GM12892 (cell line): ENCODE measurements at places on chromosomes 3 and 15.

- no peak for DNase-seq
Measured at GRCh38 chr15:77295446-77295845, 124.5 kb downstream of the PEAK1 start.

DNA sequence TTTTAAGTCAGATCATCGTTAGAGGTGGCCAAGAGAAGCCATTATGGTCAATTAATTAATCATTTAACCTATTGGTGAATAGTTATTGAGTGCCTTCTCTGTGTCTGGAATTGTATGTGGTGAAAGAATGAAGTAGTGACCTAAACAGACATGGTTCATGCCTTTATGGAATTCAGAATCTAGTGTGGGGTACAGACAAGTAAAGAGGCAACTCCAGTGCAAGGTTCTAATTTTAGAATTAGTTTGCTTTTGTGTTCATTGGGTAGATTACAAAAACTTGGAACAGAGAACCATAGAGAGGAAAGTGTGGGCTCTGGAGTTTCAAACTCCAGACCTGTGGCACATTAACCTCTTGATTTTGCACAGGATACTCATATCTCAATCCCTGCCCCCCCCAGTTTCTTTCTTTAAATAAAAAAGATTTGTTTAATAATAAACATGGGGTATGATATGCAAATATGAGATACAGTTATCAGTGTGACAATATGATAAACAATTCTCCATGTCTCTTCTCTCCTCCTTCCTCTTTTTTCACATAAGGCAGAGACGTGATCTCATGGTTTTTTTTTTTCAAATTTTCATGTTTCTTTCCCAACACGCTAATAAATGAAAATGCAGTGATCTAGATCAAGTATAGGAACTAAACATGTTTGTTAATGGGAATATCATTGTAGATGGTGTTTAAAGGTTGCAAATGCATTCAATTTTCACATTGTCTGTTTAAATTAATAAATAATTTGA lies 117.9 kb downstream of the MITF start:
- no peak for DNase-seq

- no peak for DNase-seq
Measured at GRCh38 chr3:41464858-41465257, 265.6 kb downstream of the CTNNB1 start.

DNA sequence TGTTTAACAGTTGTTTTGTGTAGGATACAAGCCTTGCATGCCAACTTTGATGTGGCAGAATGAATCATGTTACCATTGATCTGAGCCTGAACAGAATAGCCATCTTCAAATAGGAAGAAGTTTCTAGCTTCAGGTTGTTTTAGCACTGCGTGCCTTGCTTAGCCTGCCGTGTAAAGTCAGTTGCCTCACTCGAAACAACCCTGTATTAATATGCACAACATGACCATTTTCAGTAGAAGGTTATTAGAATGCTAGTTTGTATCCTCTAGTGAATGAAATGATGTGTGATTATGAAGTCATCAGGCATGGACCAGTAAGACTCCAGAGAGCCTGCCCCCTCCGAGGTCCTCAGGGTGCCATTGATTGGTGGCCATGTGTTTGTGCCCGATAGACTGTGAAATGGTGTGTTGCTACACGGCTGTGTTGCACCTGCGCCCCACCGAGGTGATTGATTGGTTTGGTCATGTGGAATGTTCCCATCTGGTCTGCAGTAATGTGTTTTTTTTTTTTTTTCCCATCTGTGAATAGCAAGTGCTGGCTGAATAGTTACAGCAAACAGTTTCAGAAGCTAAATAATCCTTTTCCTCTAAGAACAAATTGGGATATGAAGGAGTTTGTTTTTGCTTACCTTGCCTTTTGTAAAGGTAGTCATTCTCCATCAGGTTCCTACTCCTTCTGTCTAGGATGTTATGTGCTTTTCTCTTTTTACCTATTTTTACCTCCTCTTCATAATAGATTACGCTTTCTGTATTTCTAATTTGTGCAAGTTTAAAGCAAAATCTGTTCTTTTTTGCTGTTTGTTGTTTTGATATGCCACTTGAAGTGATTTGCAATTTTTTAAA lies 214.9 kb downstream of the TCF12 start:
- DNase-seq = no peak

GRCh38 chr15:63059573-63060216 lies 17.1 kb downstream of the TPM1 start:
- DNase-seq = no peak

DNA sequence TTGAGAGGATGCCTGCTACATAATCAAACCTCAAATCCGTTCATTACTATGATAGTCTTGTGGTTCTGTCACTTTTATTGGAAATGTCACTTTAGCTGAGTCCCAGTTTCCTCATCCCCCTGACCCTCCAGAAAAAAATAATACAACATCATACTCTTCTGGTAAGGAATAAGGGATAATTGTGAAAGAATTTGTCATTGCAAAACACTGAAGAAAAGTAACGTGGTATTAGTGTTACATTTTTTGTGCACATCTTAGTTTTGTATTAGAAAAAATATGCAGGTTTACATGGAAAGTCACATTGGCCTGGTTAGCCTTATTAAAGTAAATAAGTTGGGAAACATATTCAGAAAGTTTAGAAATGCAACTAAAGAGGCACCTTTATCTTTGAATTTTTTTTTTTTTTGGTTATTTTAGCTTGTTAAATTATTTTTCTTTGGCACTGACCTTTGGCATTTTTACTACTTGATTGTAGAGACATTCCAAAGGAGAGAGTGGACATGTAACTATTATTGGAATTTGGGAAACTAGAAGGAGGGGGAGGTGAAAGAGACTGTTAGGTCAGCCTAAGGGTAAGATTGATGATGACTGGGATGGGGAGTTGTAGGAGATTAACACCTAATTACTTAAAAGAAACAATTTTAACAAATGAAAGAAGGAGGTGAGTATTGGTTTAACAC lies 462.2 kb upstream of the RARB start:
- DNase-seq = no peak

GRCh38 chr3:193830791-193831191 lies 237.8 kb downstream of the OPA1 start:
- DNase-seq = no peak

DNA sequence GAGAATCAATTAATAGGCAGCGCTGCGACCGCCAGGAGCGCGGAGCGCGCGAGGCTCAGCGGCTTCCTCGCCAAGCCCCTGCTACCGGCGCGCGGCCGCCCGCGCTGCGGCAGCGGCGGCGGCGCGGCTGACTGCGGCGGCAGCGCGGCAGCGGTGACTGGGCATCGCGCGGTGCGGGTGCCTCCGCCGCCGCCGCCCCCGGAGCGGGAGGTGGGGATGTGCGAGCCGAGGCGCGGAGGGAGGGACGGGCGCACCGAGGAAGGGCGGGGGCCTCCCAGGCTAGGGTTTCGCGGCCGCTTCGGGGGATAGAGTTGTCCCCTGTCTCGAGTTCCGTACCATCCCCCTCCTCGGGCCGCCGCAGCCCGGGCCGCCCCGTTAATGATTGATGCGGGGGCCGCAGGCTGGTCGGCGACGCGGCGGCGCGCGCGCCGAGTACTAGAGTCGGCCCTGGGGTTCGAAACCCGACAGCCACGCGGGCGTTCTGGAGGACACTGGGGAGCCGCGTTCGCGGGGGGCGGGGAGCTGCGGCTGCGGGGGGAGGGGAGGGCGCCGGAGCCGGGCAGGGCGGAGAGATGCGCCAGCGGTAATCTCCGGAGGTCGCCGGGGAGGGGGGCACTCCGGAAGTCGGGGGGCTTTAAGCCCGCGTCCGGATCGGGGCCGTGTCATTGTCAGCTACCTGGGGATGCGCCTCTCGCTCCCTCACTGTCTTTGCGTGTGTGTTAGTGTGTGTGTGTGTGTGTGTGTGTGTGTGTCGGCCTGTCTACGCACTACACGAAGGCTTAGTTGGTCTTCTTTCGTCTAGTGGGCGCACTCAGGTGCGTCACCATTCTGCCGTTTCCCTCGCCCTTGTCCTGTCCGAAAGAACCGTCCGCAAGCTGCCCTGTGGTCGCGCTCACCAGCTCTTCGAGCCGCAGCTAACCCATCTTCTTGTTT lies at the start of gene PAQR9:
PAQR9 (minus strand) TSS at position 159 of the 933 bp plus-strand sequence. CDS start 338 bp downstream, outside the sequence.
- DNase-seq = peak; percentile 36

GRCh38 chr3:166446291-166446690 lies 609.1 kb upstream of the BCHE start:
- DNase-seq = no peak

GRCh38 chr15:98714922-98715321 lies 66.6 kb downstream of the IGF1R start:
- DNase-seq = no peak

GRCh38 chr3:106014971-106015370 lies 146.2 kb upstream of the CBLB start:
- no peak for DNase-seq

DNA sequence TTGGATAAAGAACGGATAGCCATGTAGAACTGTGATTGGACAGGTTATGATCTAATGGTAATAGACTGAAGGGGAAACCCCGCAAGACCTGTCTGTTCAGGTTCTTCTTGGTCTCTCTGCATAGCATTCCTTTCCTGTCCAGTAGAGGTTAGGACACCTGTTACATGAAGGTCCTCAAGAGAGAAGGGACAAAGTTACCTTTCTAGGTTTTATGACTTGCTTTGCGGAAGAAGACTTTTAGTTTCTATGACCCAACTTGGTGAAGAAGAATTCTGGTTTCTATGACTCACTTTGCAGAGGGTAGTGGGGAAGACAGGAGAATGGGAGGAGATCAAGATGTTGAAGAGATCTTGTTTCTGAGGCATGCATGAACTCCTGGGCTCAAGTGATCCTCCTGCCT lies 97.9 kb upstream of the C3orf80 start:
- DNase-seq = no peak

DNA sequence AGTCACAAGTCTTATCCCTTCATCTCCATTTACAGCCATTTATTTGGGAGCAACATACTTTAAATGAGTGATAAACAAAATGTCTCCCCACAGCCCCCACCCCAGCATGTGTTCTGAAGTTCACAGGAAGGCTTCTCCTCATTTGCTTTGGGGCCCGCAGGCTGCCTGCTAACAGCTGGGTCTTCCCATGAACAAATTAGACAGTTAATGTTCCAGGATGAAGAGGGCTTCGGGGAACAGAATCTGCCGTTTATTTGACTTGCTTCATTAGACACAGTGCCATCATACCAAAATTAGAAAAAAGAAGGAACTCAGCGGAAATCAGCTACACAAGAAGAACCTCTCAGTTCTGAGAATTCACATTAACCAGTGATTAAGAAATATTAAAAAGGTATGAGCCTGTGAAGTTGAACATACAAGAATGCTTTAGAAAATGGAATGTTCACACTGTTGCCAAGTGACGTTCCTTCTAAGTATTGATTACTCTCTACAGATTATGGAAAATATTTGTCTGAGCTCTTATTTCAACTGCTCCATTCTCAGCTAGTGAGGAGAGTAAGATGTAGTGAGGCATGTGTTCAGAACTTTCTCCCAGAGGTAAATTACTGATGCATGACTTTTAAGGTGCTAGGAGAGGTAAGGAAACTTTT lies 107.5 kb upstream of the THBS1 start:
- no peak for DNase-seq

GRCh38 chr3:15064299-15064834 lies 748 bp downstream of the MRPS25 start:
- DNase-seq = peak; percentile 41

- no peak for DNase-seq
Measured at GRCh38 chr15:94196531-94196930, 34.8 kb upstream of the MCTP2 start.

- DNase-seq = no peak
Measured at GRCh38 chr3:101466465-101467309, 46.3 kb downstream of the SENP7 start.

GRCh38 chr15:85993116-85993515 lies 86.6 kb upstream of the AGBL1 start:
- no peak for DNase-seq

GRCh38 chr15:51846066-51846462 lies 16.6 kb downstream of the TMOD3 start:
- no peak for DNase-seq

- DNase-seq = no peak
Measured at GRCh38 chr3:178100908-178101307, 435.3 kb upstream of the KCNMB2 start.

- no peak for DNase-seq
Measured at GRCh38 chr15:33724321-33725036, 243.8 kb upstream of the CHRM5 start.

- DNase-seq = no peak
Measured at GRCh38 chr15:27328186-27328585, 357.2 kb downstream of the GABRG3 start.

DNA sequence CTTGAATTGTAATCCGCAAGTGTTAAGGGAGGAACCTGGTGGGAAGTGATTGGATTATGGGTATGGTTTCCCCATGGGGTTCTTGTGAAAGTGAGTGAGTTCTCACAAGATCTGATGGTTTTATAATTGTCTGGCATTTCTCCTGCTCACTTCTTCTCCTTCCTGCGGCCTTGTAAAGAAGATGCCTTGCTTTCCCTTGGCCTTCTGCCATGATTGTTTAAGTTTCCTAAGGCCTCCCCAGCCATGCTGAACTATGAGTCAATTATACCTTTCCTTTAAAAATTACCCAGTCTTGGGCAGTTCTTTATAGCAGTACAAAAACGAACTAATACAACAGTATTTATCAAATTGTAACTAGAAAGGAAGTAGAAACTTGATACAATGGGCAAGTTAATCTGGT lies 31.9 kb downstream of the IFT57 start:
- no peak for DNase-seq

GRCh38 chr3:150055332-150055731 lies 84.6 kb upstream of the PFN2 start:
- no peak for DNase-seq

DNA sequence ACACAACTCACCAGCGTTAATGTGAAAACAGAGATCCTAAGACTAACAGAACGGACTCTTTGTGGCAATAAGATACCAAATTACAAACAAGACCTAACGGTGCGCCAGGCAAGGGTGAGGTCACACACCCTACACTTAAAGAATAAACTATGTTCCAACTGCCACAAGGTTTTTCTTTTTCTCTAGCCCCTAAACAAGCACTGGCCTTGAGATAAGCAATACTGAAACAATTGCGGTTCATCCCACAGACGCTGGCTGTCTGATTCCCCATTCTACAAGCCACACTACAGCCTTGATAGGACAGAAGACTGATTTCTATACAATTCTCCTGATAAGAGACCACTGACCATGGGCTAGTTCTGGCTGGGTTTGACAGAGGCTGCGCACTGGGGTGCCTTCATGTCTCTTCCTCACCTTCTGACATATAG lies 20.5 kb upstream of the LIMD1 start:
- no peak for DNase-seq

GRCh38 chr3:151156618-151157216 lies 46.3 kb downstream of the GPR171 start:
- no peak for DNase-seq

- DNase-seq = no peak
Measured at GRCh38 chr3:101066711-101067129, 73.5 kb upstream of the ABI3BP start.
